DND-41 (cell line): ENCODE measurements at places on chromosomes 1 and 21.
A peak's percentile ranks its signal among the peaks of the same experiment; 100 is the strongest.

GRCh38 chr1:224739303-224739996, 123.3 kb downstream of the CNIH3 start:
- DNase-seq = no peak

DNA sequence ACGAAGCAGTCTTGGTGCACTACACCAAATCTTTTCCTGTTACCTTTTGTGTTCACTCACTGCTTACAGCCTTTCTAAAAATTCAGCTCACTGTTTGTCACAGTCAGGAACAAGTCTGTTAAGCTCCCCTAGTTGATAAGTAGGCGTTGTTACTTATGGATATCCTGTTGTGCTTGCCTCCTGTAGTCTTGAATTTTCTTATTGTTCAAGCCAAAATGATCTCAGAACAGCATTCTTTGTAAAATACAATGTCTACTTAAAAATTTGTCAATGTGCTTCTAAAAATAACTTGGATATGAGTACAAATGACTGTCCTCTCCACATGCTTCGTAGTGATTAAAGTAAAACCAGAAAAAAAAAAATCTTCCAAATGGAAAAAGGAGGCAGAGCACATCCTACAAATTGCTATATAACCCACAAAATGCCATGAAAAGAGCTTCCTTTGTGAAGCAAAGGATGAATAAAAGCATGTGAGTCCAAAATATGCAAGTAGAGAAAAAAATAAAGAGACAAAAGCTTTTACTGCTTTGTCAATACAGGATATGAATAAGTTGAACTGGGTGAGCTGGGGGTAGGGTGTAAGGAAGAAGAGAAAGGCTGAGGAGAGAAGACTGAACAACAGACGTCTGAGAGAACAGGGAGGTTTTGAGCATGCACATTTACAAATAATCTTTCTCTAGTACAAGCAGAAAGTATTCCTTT, 228.9 kb upstream of the ADGRL4 start:
- DNase-seq = no peak

DNA sequence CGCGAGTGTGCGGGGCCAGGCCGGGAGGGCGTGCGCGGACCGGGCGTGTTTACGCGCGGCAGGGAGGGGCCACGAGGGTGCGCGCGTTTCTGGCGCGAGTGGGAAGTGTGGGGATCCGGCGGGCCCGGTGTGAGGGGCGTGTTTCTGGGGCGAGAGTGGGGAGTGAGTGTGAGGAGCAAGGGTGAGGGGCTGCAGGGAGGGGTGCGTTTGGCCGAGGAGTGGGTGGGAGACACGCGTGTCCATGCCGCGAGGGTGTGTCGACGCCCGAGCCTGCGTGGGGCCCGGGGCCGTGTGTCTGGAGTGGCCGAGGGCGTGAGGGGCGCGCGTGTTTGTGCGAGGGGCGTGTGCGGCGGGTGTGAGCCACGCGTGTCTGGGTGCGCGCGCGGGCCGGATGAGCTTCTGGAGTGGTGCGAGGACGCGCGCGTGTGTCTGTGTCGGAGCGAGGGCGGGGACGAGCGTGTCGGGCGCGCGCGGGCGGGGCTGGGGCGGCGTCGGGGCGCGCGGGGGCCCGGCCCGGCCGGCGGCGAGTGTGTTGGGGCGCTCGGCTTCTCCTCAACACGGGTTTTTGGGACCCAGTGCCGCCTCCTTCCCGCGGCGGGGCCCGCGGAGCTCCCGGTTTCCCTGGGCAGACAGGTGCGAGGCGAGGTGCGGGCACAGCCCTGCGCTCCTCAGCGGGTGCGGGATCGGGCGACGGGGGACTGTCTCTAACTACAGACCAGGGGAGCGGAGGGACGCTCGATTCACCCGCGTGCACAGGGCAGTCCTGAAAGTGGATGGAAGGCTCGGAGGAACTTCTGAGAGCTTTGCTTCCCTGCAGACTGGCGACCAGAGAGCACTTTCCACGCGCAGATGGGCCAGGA, 65.8 kb upstream of the VAMP3 start:
- no peak for DNase-seq

- no peak for DNase-seq
Measured at GRCh38 chr1:33297911-33298622, 22.8 kb downstream of the A3GALT2 start.

DNA sequence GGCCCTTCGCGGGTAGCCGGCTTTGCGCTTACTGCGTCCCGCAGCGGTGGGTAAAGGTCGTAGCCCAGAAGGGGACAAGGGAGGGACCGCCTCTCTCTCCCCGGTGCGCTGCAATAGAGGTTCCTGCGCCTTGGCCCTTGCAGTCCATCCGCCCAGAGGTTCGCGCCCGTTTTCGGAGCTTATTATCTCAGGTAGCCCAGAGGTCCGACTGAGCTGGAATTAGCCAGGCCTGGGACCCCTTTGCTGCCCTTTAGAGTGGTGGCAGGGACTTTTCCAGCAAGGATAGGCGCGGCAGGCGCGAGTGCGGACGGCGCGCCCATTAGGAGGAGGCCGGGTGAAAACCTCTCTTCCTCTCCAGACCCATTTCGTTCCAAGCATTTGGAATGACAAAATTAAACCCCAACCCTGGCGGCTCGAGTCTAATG, 5.0 kb downstream of the LHX4 start:
- no peak for DNase-seq

GRCh38 chr1:69919129-69919921, 286.1 kb downstream of the LRRC40 start:
- no peak for DNase-seq

- DNase-seq = no peak
Measured at GRCh38 chr1:181016563-181016962, 6.1 kb downstream of the STX6 start.

DNA sequence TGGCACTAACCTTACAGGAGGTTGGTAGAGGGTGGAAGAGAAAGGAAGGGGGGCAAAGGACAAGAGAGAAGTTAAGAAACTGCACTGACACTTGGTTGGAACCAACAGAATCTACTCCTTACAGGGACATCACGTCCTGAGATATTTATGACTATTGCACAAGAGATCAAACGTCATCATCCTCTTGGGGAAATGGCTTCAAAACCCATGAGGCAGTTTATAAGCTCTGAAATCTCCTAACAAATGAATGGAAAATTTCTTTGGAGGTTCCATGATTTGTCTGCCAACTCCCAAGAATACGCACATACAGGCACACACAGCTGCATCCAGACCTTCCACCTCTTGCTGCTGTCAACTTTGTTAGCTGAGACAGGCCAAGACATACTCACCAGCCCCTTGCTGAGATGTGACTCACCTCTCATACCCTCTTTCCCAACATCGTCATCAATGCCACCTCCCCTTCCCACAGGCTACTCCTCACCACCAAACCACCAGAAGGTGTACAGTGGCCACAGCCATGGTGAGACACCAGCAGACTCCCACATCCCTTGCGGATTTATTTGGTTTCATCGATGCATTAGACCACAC, 135.5 kb downstream of the SETD4 start:
- DNase-seq = no peak

GRCh38 chr1:107879346-107879745, 85.6 kb downstream of the VAV3 start:
- no peak for DNase-seq

DNA sequence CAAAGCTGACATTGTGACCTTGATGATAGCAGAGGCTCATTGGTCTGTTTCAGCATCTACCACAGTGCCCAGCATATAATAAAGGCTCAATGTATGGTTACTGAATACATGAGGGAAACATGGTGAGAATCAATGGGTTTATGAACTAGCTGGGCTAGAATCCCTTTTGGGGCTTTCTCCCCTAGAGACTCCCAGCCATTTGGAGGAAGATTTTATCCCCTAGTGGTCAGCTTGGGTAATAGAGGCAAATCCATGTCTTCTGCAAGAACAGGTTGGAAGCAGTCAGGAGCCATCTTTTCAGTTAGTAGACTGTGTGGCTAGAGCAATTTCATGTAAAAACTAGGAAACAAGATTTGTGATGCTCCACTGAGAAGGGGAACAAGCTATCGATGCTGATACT, 15.8 kb upstream of the REG4 start:
- DNase-seq = no peak

- peak; percentile 58 for DNase-seq
Measured at GRCh38 chr1:39491146-39491921, at the start of gene BMP8A. Gene BMP8A, plus strand, starts transcription at chr1:39491636. Its CDS starts 356 bp downstream, at chr1:39491992.

DNA sequence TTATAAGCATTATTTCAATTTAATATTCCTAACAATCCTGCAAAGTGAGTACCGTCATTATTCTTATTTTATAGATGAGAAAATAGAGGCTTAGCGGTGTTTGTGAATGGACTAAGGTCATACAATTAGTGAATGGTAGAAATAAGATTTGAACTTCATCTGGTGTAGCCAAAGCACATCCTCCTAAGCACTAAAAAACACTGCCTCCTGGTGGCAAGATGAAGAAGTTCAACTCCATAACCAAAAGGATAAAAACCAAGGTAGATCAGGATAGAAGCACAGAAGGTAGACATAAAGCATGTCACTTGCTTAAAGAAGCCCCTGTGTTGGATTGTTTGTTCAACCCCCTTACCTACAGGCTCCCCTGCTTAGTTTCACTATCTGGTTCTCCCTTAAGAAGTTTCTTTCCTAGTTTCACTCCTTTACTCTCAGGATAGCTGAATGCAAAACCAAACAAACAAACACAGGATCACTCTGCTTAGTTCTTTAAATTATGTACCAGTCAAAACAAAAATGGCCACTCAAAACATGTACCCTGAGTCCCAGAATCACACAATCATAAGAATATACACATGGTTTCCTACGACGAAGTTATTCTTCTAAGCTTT, 12.7 kb upstream of the AIM2 start:
- peak; percentile 30 for DNase-seq

- peak; percentile 95 for DNase-seq
Measured at GRCh38 chr1:198620951-198621824, 17.7 kb upstream of the PTPRC start.

GRCh38 chr1:199242147-199242546, 603.3 kb downstream of the PTPRC start:
- no peak for DNase-seq

- no peak for DNase-seq
Measured at GRCh38 chr1:42748461-42749410, 8.7 kb upstream of the CLDN19 start.
